Activated CD4-positive, alpha-beta T cell treated with anti-CD3 and anti-CD28 coated beads, Interleukin-2, amount 10 ng/mL, durations not matched to agents 24 days and 14 days (primary cell): ENCODE measurements at places on chromosomes 1 and 21. TPM values are rescaled to one million over a fixed set of nuclear protein-coding genes. Genes with fewer than 3 reads are reported as not detected.

DNA sequence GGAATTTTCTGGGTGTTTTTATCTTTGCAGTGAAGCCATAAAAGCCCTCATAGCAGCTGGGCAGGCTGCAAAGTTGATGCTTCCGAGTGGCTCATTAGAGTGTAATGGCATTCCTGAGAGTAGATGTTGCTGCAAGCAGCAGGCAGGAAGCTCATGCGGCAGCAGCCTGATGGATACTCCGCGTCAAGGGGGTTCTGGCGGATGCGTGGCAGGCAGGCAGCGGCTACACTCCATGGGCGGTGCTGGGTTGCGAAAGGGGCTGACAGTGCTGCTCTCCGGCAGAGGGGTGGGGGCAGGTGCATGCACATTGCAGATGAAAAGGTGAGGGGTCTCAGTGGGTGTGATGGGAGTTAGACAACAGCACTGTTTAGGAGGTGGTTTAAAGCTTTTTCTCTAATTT lies 93.2 kb upstream of the AJAP1 start:
- H3K27me3 ChIP-seq = peaks cover 4% of the 10 kb centered on the region
- no peak for DNase-seq
- no peak overlapping the region for H3K4me3 ChIP-seq
- no peaks in the 10 kb centered on the region for H3K36me3 ChIP-seq

DNA sequence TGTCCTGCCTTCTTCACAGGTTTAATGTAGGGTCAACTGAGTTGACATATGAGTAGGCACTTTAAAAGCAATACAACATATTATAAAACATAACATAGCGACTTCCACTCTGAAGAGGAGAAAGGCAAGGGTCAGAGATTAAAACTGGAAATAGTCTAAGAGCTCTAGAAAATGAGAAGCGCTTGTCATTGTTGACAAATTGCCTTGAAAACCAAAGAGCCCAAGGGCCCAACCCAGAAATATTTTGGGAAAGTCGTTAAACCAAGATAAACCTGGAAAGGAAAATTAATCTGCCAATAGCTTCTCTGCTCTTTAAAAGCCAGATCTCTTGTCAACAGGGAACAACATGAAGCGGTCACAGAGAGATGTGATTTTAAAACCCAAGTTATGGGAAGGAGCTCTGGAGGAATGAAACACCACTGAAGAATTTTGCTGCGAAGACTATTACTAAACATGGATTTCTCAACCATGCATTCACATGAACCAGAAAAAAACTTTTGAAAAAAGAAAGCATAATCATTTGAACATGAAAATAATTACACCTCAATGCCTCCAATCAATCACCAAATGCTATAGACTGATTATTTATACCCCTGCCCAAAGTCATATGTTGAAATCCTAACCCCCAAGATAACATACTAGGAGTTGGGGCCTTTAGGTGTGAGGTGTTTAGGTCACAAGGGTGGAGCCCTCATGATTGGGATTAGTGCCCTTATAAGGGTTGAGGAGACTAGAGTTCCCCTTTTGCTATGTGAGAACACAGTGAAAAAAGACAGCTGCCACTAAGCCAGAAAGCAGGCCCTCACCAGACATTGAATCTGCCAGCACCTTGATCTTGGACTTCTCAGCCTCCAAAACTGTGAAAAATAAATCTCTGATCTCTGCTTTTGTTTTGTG lies 33.0 kb upstream of the MTF1 start:
- no peak for DNase-seq
- H3K27me3 ChIP-seq = no peaks in the 10 kb centered on the region
- H3K4me3 ChIP-seq = no peak overlapping the region
- H3K36me3 ChIP-seq = peaks cover 15% of the 10 kb centered on the region

NME7 gene
- total RNA-seq = 10.6 and 13.8 TPM in 2 replicates

- no peaks in the 10 kb centered on the region for H3K36me3 ChIP-seq
- peaks cover 4% of the 10 kb centered on the region for H3K4me1 ChIP-seq
- H3K27ac ChIP-seq = no peak overlapping the region
- DNase-seq = no peak
- no peak overlapping the region for H3K4me3 ChIP-seq
- H3K27me3 ChIP-seq = peaks cover 9% of the 10 kb centered on the region
Measured at GRCh38 chr1:117780687-117781475, 148.5 kb downstream of the GDAP2 start.

- peak; percentile 75 for DNase-seq
- peaks cover 8% of the 10 kb centered on the region for H3K27me3 ChIP-seq
- peaks cover 32% of the 10 kb centered on the region for H3K4me1 ChIP-seq
- H3K27ac ChIP-seq = peak overlapping the region; percentile 70
- no peak overlapping the region for H3K4me3 ChIP-seq
Measured at GRCh38 chr1:39105841-39106765, 80.0 kb downstream of the NDUFS5 start.

DNA sequence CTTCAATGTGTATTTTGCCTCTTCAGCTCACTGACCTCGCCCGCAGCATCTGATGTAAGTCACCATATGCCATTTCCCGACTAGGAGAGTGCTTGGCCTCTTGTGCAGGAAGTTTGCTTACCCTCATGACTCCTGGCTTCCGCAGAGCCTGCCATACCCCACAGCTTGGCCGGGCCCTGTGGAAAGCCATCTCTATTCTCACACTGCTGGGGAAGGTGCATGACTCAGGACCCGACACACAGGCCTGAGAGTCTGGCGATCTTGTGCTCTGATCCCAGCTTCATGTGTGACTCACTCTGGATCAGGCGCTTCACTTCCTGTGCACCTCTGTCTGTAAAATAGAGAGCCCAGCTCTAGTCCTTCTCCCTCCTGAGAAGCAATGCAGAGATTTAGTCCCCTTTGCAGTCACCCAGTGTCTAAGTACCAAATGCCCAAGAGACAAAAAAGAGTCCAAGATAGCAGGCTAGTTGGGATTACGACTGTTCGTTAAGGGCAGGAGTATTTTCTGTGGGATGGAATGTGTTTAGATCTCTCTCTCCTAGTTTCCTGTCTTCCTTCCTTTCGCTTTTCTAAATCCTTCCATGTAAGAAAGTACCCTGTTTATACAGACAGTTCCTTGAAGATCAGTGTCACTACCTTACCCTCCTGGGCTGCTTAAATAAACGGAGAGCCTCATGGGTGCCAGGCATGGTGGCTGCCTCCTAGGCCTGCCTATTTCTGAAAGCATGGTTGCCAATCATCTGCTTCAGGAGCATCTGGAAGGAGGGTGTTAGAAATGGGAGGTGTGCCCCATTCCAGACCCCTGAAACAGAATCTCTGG lies 62.8 kb upstream of the KIF26B start:
- H3K36me3 ChIP-seq = no peaks in the 10 kb centered on the region
- no peak overlapping the region for H3K4me3 ChIP-seq
- no peak overlapping the region for H3K27ac ChIP-seq
- H3K4me1 ChIP-seq = no peaks in the 10 kb centered on the region

GRCh38 chr1:78715181-78715661 lies 65.6 kb downstream of the IFI44 start:
- H3K4me3 ChIP-seq = no peak overlapping the region
- no peak overlapping the region for H3K27ac ChIP-seq
- no peaks in the 10 kb centered on the region for H3K4me1 ChIP-seq
- H3K27me3 ChIP-seq = peaks cover 12% of the 10 kb centered on the region
- no peaks in the 10 kb centered on the region for H3K36me3 ChIP-seq

GRCh38 chr21:39047046-39047445 lies 136.2 kb downstream of the PSMG1 start:
- no peak overlapping the region for H3K27ac ChIP-seq
- H3K4me1 ChIP-seq = no peaks in the 10 kb centered on the region
- no peak overlapping the region for H3K4me3 ChIP-seq
- H3K36me3 ChIP-seq = no peaks in the 10 kb centered on the region

DNA sequence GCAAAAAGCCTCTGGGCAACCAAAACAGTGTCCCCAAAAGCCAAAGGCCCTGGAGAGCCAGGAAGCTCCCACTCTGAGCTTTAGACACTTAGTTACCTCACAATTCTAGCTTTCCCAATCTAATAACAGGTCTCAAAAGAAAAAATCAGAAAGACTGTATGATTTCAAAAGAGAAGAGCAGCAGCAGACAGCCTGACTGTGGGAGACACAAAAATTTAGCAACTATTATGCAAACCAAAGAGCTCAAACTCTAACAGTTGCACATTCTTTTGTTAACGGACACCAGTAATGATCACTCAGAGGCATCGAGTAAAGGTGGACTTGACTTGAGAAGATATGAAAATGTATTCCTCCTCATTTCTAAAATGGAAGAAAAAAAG lies 160.1 kb downstream of the SLC45A1 start:
- H3K36me3 ChIP-seq = peaks cover 6% of the 10 kb centered on the region
- H3K4me3 ChIP-seq = no peak overlapping the region

DNA sequence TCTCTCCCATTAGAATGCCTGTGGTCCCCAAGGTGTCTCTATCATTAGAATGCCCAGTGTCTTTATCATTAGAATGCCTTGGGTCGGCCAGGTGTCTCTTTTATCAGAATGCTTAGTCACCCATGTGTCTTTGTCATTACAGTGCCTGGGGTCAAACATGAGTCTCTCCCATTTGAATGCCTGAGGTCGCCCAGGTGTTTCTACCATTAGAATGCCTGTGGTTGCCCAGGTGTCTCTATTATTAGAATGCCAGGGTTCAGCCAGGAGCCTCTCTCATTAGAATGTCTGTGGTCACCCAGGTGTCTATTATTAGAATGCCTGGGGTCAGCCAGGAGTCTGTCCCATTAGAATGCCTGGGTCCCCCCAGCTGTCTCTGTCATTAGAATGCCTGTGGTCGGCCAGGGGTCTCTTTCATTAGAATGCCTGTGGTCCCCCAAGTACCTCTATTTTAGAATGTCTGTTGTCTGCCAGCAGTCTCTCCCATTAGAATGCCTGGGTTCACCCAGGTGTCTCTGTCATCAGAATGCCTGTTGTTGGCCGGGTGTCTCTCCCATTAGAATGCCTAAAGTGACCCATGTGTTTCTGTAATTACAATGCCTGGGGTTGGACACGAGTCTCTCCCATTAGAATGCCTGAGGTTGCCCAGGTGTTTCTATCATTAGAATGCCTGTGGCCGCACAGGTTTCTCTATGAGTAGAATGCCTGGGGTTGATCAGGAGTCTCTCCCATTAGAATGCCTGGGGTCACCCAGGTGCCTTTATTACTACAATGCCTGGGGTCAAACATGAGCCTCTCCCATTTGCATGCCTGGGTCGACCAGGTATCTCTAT lies 57.1 kb downstream of the RNF187 start:
- DNase-seq = no peak
- H3K4me3 ChIP-seq = no peak overlapping the region
- H3K27ac ChIP-seq = no peak overlapping the region
- no peaks in the 10 kb centered on the region for H3K4me1 ChIP-seq

DNA sequence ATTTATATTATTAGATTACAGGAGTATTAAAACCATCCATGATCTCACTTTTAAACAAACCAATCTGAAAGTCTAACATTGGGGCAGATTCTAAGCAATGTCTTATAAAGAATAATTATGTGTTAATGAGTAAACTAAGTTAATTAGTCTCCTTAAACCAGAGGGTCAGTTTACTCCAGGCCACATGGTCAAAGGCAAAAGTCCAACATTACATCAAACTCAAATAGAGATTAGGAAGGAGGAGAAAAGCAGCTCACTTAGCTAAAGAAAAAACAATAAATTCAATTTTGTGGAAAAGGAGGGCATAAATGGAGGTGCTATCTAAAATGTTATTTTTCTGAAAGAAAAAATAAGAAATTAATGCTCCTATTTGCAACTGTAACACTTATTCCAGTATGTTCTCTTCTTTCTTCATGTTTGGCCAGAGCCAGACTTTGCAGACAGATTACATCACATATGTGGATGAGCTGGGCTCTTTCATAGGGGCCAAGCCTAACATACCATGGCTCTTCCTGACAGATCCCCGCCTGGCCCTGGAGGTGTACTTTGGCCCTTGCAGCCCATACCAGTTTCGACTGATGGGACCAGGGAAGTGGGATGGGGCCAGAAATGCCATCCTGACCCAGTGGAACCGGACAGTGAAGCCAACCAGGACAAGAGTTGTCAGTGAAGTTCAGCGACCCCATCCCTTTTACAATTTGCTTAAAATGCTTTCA lies 24.3 kb upstream of the FMO2 start:
- H3K36me3 ChIP-seq = no peaks in the 10 kb centered on the region
- H3K27me3 ChIP-seq = no peaks in the 10 kb centered on the region
- no peaks in the 10 kb centered on the region for H3K4me1 ChIP-seq
- H3K4me3 ChIP-seq = no peak overlapping the region
- H3K27ac ChIP-seq = no peak overlapping the region

DNA sequence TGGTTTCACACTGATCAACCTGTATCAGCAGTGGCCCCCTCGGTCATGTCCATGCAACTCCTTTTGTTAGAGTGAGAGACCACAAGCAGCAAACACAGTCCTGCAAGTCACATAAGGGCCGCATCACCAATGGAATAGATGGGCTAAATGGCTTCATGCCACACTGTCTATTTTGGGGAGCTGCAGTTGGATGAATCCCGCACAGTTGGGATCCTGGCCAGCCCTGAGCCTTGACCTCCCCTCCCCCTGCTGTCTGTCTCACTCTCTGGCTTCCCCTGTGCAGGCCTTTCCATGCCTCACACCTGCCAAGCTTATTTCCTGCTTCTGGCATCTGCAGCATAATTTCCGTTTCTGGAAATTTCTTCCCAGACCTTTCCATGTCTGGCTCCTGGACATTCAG lies 57.0 kb downstream of the CNIH3 start:
- no peak overlapping the region for H3K4me3 ChIP-seq
- DNase-seq = no peak
- H3K36me3 ChIP-seq = no peaks in the 10 kb centered on the region
- H3K27me3 ChIP-seq = peaks cover 13% of the 10 kb centered on the region
- H3K4me1 ChIP-seq = no peaks in the 10 kb centered on the region

DNA sequence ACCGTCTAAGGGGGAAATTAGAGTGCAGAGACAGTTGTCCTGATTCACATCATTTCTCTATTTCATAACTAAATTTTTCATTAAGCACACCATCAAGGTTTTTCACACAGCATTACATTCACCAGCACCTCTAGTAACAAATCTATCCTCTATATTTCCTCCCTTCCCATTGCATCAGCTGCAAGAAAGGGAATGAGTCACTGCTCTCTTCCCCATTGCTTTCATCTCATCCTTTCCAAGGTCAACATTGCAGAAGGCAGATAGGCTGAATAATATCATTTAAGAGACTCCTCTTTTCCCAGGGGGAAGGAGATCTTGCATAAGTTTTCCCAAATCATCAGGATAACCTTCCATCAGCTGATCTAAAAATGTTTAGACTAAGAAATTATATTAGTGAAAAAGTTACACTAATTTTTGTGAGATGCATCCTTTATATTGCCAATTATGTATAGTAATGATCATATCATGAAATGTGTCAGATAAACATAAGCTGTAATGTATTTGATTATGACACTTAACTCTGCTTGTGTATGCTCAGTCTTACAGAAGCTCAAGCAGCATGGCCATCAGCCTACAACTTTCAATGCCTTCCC lies 4.3 kb downstream of the INTS7 start:
- H3K27ac ChIP-seq = peak overlapping the region; percentile 30
- peaks cover 41% of the 10 kb centered on the region for H3K36me3 ChIP-seq
- DNase-seq = no peak
- H3K4me3 ChIP-seq = peak overlapping the region; percentile 8
- H3K27me3 ChIP-seq = peaks cover 3% of the 10 kb centered on the region
- H3K4me1 ChIP-seq = peaks cover 55% of the 10 kb centered on the region

- H3K27ac ChIP-seq = no peak overlapping the region
- no peak overlapping the region for H3K4me3 ChIP-seq
- H3K27me3 ChIP-seq = no peaks in the 10 kb centered on the region
- H3K36me3 ChIP-seq = no peaks in the 10 kb centered on the region
- no peaks in the 10 kb centered on the region for H3K4me1 ChIP-seq
- no peak for DNase-seq
Measured at GRCh38 chr1:106954661-106955229, 101.7 kb upstream of the PRMT6 start.
